Astrocyte (in vitro differentiated cells and primary cell): ENCODE measurements at places on chromosomes 1 and 21. TPM values are rescaled to one million over a fixed set of nuclear protein-coding genes. Genes with fewer than 3 reads are reported as not detected.
A peak's percentile ranks its signal among the peaks of the same experiment; 100 is the strongest.

The BEST4 gene
- 0.26 TPM in 1 of 2 replicates, not detected in the other for total RNA-seq

The CGN gene
- 8.8 and 8.9 TPM in 2 replicates for total RNA-seq

The CENPL gene
- 7.6 and 7.9 TPM in 2 replicates for total RNA-seq

The CYP4X1 gene
- total RNA-seq = 0.24 TPM in 1 of 2 replicates, not detected in the other

The MYOG gene
- total RNA-seq = not detected in 2 replicates

The SLC45A3 gene
- 6.8 and 7.1 TPM in 2 replicates for total RNA-seq

The PPIAL4G gene
- total RNA-seq = not detected in 2 replicates

The LIPI gene
- total RNA-seq = not detected in 2 replicates

The TMEM222 gene
- total RNA-seq = 43.8 and 46.0 TPM in 2 replicates

The SV2A gene
- total RNA-seq = 6.4 and 6.8 TPM in 2 replicates

DNA sequence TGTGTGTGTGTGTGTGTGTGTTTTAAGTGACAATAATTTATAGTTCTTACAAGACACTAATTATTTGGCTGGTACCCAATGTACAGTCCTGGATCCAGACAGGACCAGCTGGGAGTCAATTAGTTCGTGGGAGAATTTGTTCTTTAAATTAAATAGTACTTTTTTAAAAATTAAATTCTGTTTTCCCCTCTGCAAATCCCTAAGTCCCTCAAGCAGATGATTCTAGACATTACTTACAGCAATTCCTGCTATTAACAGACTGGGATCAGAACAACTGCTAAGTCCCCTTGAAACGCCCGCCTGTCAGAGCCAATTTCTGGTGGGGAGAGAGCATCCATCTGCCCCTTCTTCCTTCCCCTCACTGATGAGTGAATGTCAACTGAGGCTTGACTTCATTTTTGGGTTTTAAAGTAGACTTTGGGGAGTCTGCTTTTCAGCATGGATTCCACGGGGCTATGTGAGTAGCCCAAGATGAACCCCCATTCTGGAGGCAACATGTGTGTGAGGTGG is 83.9 kb downstream of the SMYD2 start:
- no peak for DNase-seq

DNA sequence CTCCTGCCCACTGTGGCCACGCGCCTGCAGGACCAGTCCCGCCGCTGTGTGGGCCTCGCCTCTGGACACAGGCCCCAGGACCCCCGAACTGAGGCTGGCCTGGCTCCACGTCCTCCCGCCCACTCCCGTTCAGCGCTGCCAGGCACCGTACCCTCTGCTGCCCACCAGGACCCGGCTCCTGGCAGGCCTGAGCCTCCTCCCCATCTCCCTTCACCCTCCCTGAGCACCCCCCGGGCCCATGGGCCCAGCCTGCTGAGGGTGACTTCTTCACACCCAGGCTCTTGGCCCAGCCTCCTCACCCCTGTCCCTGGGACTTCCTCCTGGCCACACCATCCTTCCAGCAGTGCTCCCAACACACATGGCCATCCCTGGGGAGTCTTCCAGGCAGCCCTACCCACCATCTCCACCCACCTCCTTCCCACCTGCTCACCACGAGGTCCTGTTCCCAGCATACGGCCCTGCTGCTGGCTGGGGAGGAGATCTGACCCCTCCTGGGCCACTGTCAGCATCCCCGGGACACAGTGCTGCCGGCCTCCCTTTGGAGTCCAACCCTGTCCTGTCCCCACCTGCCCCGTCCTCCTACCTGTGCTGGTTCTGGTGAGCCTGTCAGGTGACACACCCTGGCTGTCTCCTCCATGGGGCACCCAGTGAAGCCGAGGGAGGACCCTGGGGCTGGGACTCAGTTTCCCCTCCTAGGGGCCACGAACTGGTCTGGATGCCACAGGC is 53.7 kb downstream of the SLX9 start:
- DNase-seq = no peak

- no peak for DNase-seq
Observed at GRCh38 chr21:45148316-45148990, 74.1 kb downstream of the ADARB1 start.

DNA sequence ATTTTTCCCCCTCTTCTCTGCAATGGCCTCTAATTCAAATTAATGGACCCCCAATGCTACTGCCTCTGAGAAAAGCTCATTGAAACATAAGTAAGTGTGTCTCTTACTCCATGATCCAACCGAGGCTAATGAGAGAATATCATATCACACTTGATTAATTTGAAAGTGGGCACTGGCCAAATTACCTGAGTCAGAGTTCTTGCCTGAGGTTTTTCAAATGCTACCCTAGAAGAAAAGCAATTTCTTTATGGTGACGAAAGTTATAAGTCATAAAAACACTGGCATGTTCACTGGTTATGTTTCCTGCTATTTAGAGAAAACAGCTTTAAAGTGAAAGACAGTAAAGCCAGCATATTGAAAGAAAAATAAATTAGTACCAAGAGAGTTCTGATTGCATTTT is 368.8 kb upstream of the TMPRSS15 start:
- DNase-seq = peak; percentile 61

DNA sequence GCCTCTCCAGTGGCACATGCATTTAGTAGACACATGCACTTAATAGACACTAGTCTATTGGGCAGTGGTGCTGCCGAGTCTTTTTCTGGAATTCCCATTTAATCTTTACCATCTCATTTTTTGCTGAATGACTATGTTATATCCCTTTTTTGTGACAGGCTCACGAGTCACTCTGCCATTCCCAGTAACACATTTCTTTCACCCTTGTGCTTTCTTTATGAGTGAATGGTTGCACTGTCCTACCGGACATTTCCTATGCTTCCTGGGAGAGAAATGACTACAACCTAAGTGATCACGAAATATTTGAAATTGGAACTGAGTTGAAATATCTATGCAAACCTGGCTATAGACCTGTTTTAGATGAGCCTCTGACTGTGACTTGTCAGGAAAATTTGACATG is 70.9 kb downstream of the C4BPA start:
- DNase-seq = no peak

DNA sequence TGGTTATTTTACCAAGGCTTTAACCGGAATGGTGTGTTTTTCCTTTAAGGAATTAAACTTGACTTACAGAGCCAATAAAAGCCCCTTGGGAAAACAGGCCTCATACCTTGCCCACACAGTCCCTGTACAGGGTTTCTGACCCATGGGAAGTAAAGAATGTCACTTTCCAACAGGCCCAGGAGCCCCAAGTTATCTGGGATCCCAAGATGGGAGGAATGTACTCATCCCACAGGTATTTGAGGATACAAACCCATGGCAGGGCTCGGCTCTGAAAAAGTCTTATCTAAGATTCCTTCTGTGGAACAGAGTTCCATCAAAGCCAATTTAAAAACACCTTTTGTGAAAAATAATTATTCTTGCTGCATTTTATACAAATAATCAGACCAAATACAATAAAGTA is 15.3 kb upstream of the COX20 start:
- no peak for DNase-seq

GRCh38 chr1:244439391-244440032 is 12.2 kb downstream of the ADSS2 start:
- no peak for DNase-seq

- no peak for DNase-seq
Observed at GRCh38 chr21:18663663-18664062, 260.1 kb upstream of the TMPRSS15 start.

GRCh38 chr1:232562855-232563510 is 67.0 kb downstream of the SIPA1L2 start:
- no peak for DNase-seq

GRCh38 chr1:186304982-186305949 is 69.8 kb downstream of the TPR start:
- no peak for DNase-seq

DNA sequence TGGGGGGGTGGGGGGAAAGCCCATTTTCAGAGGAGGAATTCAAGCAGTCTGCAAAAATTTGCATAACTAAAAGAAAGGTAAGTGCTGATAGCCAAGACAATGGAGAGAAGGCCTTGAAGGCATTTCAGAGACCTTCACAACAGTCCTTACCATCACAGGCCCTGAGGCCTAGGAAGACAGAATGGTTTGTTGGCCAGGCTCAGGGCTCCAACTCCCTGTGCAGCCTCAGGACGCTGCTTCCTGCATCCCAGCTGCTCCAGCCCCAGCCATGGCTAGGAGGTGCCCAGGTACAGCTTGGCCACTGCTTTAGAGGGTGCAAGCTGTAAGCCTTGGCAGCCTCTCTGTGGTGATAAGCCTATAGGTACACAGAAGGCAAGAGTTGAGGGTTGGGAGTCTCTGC is 571.6 kb downstream of the MATN1 start:
- no peak for DNase-seq

DNA sequence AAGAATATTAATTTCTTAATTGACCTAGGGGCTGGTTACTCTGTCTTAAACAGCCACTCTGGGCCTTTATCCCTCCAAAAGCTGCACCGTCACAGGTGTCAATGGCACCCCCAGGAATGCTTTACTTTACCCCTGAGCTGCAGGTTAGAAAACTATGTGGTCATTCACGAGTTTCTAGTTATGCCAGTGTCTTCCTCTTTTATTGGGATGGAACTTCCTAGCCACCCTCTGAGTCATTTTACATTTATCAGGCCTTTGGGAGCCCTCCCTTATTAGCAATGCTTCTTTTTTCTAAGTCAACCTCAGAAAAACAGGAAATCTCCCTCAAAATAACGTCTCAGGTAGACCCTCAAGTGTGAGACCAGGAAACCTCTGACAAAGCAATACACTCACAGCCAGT is 59.4 kb upstream of the USH2A start:
- no peak for DNase-seq

- DNase-seq = peak; percentile 26
Observed at GRCh38 chr21:42198929-42199867, 19.7 kb upstream of the ABCG1 start.
